ENCODE measurements at places on chromosomes 4 and X. TPM values are rescaled to one million over a fixed set of nuclear protein-coding genes. Genes with fewer than 3 reads are reported as not detected.

DNA sequence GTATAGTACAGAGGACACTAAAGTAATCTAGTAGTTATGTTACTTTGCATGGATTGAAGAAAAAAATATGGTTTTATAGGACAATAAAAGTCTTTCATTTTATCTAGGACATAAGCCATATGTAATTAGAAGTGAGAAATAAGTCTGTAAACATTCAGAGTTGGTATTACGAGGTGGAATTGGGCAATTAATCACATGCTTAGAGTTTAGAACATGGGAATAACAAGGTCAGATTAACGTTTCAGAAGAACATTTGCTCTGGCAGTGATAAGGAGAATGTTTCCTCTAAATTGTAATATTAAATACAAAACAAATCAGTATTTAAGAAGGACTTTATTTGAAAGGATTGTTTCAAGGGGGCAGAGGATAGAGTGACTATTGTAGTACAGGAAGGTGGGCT is 15.6 kb upstream of the SULT1E1 start:
- DNase-seq: no peak

DNA sequence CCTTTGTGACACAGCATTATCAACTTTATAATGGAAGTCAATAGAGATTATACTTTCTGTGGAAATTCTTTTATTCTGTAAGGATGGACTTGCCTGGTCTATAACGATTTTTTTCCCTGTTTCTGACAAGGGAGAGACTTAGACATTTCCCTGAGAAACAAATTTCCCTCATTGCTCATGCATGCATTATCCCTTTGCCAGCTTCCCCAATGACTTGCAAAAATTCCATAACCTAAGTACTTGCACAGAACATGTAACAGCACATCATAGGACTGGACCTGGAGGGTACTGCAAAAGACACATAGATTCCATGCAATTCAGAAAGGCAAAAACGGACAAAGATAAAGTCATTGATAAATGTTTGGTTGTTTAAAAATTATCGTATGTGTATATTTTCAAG is 166.7 kb downstream of the FHIP1A start:
- no peak for DNase-seq

GRCh38 chr4:77665381-77666069 is 59.9 kb downstream of the CXCL13 start:
- DNase-seq: no peak

GRCh38 chrX:16112428-16112827 is 10.9 kb upstream of the GRPR start:
- DNase-seq: no peak

- no peak for DNase-seq
Measured at GRCh38 chr4:6955261-6955911, 45.8 kb downstream of the TBC1D14 start.

GRCh38 chr4:8079916-8080753 is 78.5 kb downstream of the ABLIM2 start:
- no peak for DNase-seq

PCSK1N gene
- polyA plus RNA-seq: 10.4 TPM

GRCh38 chr4:37628977-37629609 is 57.1 kb downstream of the RELL1 start:
- DNase-seq: no peak

- no peak for DNase-seq
Measured at GRCh38 chr4:175125410-175126068, 207.4 kb downstream of the ADAM29 start.

- DNase-seq: no peak
Measured at GRCh38 chrX:30313322-30313721, 4.1 kb upstream of the NR0B1 start.

FMR1 gene
- 79.3 TPM for polyA plus RNA-seq

GRCh38 chr4:1109898-1110506 is 3.4 kb downstream of the RNF212 start:
- peak; percentile 21 for DNase-seq

- DNase-seq: no peak
Measured at GRCh38 chr4:152462047-152462446, 73.8 kb downstream of the FBXW7 start.

- no peak for DNase-seq
Measured at GRCh38 chr4:39802005-39802404, 104.1 kb downstream of the UBE2K start.

SPIN3 gene
- polyA plus RNA-seq: 21.7 TPM

SSX2 gene
- not detected for polyA plus RNA-seq

- no peak for DNase-seq
Measured at GRCh38 chrX:80550722-80551121, 130.5 kb downstream of the TENT5D start.

SH3TC1 gene
- polyA plus RNA-seq: 19.4 TPM

- no peak for DNase-seq
Measured at GRCh38 chr4:106329041-106329618, 12.8 kb downstream of the AIMP1 start.

LRIT3 gene
- polyA plus RNA-seq: 0.37 TPM

DNA sequence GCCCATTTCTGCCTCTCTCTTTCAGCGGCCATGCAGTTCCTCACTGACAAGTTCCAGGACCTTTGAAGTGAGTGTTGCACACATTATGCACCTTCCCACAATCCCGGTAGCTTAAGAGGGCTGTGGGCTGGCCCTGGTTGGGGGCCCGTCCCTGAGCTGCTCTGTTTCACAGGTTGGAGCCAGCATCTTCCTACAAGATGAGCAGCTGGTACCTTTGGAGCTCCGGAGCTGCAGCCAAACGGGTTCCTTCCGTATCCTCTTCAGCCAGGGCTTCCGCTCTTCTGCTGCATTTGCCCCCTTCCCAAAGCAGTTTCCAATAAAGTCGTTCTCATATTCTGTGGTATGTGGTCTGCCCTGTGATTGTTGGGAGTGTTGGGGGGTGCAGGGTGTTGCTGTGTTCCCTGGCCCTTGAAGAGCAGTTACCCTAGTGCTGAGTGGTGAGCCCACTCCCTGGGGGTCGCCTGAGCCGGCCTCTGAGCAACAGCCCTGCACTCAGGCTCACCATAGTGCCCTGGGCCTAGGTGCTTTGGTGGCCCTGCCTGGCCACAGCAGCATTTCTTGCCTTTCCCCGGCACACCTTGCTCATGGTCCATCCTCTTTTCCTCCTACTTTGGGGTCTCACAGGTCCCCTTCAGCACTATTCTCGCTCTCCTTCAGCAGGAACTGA is 60.4 kb downstream of the CXorf49B start:
- DNase-seq: no peak

DNA sequence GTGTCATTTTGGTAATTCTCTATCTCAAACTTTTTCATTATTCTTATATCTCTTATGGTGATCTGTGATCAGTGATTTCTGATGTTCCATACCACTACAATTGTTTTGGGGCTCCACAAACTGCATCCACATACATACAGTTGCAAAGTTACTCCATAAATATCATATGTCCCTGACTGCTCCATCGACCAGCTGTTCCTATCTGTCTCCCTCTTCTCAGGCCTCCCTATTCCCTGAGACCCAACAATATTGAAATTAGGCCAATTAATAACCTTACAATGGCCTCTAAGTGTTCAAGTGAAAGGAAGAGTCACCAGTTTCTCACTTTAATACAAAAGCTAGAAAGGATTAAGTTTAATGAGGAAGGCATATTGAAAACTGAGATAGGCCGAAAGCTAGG is 108.7 kb downstream of the ANAPC10 start:
- no peak for DNase-seq

DNA sequence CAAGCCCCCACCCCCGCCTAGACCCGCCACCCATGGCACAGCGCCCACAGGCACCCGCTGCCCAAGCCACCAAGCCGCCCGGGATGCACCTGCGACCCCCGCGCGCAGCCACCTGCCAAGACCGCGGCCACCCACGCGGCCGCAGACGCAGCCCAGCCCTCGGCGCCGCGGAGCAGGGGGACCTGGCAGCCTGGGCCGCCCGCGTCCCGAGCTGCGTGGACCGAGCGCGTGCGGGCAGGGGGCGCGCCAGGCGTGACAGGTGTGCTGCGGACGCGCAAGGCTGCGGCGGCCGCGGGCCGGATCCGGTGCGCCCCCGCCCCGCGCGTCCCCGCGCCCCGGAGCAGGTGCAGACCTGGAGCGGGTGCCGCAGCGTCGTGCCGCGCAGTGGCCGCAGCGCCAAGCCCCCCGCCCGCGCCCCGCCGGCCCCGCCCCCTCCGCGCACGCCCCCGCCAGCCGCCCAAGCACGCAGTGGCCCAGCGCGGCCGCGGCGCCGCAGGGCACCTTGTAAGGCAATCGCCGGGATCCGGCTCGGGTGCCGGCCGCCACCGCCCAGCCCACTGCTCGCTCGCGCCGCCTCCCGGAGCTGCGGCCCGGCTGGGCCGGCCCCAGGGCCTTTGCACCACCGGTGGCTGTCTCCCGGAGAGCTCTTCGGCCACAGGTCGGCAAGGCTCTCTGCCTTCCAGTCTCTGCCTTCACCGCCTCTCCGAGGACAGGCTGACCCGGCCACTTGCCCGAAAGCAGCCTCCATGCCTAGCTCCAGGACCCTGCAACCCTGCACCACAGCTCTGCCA is at the start of gene PNCK:
Gene PNCK, minus strand, starts transcription at position 386 of the 791 bp plus-strand sequence. CDS start 737 bp downstream, outside the sequence.
- DNase-seq: no peak

Data from right renal cortex interstitium (tissue), 3 donors.